Stimulated activated naive CD4-positive, alpha-beta T cell treated with Interleukin-2 at 50 U/mL for 16 hours (primary cell): ENCODE measurements at places on chromosomes 1 and 21.

DNA sequence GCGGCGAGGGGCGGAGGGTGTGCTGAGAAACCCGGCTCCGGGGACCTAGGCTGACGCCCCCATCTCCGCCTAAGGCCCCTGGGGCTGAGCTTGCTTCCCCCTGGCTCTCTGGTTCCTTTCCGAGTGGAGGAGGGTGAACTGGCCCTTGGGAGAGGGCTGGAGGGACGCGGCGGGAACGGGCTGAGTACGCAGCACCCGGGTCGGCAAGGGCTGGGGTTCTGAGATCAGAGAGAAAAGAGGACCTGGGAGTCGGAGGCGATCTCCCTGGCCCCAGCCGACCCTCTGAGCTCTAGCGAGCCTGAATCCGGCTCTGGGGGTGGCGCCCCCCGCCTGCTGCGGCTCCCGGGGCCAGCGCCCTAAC, 270.8 kb downstream of the FOXD2 start:
- no peak for DNase-seq

DNA sequence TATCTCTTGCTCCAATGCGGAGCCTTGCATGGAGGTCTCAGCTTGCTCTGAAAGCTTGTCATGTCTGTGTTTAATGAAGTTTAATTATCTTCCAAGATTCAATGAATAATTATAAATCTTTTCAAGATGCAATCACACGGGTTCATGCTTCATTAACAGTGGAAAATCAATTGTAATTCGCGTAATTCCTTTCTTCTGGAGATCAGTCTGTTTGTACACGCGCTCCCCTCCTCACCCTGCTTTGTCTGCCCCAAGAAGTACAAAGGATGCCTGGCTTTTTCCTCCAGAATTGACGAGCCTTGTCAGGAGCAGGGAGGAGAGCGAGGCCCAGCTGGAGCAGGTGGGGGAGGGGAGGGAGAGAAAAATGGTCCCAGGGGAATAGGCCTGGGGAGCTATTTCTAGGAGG, 65.0 kb upstream of the DISP3 start:
- no peak for DNase-seq

- DNase-seq: no peak
Measured at GRCh38 chr1:232422098-232422497, 207.8 kb downstream of the SIPA1L2 start.

- no peak for DNase-seq
Measured at GRCh38 chr1:42482635-42483153, 19.6 kb downstream of the CCDC30 start.

GRCh38 chr1:53461323-53462044, 2.3 kb downstream of the DMRTB1 start:
- DNase-seq: no peak

DNA sequence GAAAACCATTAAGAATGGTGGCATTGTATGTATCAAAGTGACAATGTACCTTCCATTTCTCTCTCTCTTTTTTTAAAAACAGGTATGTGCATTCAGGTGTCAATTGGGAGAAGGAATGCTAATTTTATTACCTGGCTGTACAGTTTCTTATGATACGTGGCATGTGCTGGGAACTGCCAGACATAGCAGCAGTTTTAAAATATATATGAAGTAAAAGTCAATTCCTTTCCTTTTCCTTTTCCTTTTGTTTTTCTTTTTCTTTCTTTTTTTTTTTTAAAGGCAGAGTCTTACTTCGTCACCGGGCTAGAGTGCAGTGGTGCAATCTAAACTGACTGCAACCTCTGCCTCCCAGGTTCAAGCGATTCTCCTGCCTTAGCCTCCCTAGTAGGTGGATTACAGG, 37.0 kb downstream of the SPEN start:
- DNase-seq: no peak

DNA sequence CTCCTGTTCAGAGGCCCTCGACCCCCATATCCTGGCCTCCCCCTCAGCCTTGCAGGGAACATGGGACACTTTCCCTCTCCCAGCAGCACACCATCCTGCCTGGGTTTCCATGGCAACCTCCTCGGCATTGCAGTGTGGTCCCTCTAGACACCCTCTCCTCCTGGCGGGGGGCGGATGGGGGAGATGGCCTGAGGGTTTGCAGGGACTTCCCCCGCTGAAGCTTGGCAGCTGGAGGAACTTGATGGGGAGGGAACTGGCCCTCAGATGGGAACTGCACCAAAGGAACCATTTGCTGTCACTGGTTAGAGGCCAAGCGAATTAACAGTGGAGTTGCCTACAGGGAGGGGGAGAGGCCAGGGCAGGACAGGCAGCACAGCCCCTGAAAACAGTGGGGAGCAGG, 28.7 kb downstream of the RIMS3 start:
- no peak for DNase-seq

- DNase-seq: no peak
Measured at GRCh38 chr1:192604979-192605620, 29.5 kb downstream of the RGS1 start.

DNA sequence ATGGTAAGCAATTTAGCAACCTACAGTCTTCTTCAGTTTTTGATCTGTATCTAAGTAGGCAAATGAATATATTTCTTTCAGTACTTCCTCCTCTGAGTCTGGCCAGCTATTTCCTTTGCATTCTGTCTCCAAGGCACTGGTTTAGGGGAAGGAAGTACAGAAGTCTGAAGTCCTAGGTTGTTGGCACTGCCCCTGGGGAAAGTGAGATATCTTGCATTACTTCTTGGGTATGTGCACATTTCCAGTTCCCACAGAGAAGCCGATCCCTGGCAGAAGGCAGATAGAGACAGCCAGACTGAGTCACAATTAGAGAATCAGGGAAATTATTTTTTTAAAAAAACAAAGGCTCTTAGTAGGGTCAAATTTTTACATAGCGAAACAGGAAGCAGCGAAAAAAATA, 98.8 kb downstream of the RASAL2 start:
- DNase-seq: no peak

- no peak for DNase-seq
Measured at GRCh38 chr1:232144696-232145230, 485.2 kb downstream of the SIPA1L2 start.

DNA sequence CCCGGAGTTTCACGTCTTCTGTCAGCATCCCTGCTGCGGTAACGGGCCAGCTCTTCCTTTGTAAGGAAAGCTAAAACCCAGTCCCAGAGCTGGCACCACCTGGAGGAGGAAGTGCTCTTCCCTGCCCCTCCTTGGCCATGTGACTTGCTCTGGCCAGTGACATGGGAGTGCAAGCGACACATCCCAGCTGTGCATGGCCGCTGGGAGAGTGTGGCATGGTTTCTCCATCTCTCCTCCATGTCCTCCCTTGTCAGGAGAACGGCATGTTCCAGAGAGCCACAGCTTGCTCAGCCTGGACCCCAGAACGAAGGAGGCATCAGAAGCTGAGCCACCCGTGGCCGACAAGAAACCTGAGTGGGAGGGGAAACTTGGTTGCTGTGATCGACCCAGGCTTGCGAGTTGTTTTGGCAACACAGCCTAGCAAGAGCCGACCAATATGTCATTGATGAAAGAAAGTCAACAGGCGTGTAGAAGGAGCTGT, 2.7 kb upstream of the PRXL2B start:
- peak; percentile 30 for DNase-seq

DNA sequence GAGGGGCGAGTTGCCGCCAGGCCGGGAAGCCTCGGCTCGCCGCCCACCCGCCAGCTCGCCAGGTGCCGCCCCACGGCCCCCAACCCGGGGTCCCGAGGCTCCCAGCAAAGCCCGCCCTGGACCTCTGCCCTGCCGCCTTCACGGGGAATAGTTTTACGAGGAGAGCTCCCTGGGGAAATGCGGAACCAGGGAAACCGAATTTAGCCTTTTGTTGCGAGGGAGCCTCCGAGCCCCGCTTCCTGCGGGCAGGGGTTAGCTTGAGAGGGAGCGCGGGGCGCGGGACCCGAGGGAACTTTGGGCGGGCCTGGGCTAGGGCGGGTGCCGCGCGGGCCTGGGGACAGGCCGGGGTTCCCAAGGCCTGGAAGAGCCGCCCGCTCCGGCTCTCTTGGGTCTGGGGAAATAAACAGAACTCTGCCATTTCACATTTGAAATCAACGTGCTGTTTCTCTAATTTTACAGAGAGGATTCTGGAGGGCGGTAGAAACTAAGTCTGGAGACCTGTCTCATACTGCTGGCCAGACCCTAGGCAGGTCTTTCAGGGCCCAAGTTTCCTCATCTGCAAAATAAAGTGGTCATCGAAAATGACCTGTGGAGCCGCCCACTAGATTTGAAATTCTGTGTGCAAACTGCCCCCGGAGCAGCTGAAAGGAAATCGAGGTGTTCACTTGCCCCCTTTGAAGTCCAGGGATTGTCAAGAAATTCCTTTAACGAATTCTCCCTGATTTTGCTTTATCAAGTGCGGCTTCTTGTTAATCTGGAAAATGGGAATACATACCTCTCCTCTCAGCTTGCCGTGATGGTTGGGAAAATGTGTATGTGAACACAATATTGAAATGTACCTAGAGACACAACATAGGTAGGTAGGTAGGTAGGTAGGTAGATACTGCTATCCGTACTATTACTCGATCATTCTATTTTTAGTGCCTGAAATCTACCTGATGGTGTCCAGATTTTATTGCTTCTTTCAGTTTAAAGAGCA, 749 bp upstream of the GLUL start:
- peak; percentile 7 for DNase-seq

DNA sequence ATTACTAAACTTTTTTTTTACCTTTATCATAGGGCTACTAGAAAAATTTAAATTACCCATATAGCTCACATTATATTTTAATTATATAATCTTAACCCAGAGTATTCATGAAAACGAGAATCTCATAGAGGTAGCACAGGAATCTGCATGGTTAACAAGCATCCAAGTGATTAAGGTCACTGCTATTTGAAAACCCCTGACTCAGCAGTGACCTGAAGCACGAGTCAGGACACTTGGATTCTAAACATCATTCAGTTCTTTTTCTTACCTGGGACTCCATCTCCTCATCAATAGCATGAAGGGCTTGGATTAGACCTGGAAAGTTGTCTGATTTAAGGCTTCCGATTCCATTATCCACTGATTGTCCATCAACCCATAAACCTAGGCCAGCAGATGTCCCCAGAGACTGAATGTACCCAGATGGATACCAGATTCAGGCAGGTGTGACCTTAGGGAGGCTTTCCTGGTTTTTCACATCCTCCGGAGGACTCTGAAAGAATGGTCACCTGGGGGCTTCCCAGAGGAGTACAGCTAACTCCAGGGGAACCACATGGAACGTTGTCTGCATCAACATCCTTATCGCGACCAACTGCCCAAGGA, 174.3 kb downstream of the SETD4 start:
- no peak for DNase-seq

DNA sequence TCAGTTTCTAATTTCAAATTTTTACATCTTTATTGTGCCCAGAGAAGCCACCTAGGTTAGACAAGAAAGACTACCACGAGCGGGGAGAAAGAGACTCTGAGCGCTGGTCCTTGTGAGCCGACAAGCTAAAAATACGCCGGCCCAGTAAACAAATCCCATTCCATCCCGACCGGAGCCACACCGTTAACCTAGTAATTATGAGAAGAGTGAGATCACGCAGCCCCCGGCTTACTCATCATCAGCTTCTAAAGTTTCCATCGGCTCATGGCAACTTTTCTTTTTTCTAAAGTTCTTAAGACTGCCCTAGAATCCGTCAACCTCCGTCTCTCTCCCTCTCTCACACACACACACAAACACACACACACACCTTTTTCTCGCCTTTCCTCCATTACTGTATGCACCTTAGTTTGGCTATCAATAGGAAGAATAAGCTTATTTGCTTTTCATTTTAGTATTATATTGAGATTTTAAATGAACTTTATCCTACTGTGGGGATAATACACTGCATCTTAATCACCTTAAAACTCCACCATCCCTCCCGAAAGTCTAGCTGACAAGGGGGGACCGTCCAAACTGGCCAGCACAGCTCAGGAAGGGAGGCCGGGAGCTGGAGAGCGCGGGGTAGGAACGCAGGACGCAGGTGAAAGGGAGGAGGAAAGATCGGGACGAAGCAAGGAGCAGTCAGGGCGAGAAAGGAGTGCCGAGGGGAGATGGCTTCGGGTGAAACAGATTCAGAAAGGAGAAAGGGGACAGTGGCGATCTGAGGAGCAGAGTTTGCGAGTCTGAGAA, 728 bp downstream of the OTUD7B start:
- DNase-seq: peak; percentile 60

DNA sequence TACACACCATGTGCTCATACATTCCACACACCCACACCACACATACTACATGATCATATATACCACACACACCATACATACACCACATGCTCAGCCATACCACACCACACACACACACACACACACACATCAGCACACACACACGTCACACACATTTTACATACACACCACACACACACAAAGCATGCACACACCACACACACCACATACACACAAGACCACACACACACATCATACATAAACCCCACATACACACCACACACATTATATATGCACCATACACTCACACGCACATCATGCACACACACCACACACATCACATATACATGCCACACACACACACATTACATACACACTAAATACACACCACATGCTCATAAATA, 124.5 kb upstream of the ERG start:
- DNase-seq: no peak

DNA sequence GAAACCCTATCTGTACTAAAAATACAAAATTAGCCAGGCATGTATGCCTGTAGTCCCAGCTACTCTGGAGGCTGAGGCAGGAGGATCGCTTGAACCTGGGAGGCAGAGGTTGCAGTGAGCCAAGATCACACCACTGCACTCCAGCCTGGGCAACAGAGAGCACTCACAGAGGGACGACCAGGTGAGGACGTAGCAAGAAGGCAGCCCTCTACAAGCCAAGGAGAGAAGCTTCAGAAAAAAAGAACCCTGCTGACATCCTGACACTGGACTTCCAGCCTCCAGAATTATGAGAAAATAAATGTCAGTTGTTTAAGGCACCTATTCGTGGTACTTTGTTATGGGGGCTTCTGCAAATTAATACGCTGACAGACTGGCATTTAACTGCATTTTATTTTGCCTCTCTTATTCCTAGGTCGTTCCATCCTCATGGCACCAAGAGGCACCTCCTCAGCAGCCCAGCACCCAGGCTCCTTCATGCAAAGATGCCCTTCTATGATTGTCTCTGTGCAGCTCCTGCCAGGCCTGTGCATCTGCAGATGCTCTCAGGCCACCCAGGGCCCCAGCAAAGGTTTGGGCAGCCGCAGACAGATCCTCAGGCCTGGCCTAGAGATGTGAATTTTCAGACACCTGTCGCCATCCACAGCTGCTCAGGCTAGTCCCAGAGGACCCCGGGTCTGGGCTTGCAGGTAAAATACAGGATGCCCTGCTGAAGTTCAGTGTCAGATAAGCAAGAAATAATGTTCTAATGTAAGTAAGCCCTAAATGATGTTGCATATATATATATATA, 86.0 kb upstream of the COX20 start:
- no peak for DNase-seq
